ENCODE measurements at places on chromosomes 13 and 19.

DNA sequence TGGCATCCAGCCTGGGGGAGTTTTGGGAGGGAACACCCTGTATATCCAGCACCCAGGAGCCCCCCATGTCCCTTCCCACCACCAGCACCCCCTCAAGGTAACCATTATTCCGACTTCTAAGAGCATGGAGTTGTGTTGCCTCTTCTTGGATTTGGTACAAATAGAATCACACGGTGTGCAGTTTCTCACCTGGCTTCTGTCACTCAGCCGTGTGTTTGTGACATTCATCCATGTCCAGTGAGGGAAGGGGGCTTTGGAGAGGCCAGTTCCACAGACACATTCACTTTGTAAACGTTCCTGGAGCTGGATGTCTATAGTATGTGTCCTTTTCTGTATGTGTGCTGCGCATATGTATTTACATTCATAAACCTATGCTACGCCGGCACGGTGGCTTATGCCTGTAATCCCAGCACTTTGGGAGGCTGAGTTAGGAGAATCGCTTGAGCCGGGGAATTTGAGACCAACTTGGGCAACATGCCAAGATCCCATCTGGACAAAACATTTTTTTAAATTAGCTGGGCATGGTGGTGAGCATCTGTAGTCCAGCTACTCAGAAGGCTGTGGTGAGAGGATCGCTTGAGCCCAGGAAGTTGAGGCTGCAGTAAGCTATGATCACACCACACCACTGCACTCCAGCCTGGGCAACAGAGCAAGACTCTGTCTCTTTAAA lies 36.6 kb downstream of the MYH14 start:
- no peak for DNase-seq

GRCh38 chr19:30521937-30522336 lies 149.8 kb downstream of the ZNF536 start:
- peak; percentile 41 for DNase-seq

- DNase-seq, result no peak
Observed at GRCh38 chr13:29886446-29886845, 36.0 kb upstream of the UBL3 start.

DNA sequence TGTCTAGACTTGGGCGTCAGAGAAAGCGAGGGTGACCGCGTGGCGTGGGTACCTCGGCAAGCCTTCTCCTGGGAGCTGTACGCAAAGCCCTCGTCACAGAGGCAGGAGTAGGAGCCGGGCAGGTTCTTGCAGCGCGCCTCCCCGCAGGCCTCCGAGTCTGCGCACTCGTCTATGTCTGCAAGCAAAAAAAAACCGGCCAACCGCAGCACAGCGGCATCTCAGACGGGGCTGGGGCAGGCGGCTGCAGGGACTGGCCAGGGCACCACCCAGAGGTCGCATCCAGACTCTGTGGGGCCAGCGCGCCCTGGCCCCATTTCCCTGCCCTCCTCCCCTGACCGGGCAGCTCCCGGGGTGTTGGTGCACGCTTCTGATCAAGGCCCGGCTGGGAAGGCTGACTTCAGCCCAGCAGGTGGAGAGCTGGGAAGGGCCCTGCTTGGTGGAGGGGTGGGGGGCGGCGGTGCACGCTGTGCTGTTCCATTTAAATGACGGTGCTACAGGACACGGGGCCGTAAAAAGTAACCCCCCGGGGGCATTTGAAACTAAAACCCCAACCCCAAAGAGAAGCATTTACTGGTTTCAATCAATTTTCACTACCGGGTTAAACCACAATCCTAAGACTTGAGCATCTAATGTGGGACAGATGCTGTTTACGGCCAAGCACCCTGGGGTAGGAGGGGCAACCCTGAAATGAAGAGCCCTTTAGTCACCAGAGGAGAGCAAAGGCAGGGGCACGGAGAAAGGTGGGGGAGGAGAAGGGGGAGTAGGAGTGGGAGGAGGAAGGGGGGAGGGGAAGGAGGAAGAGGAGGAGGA lies 28.2 kb downstream of the GAS6 start:
- no peak for DNase-seq

DNA sequence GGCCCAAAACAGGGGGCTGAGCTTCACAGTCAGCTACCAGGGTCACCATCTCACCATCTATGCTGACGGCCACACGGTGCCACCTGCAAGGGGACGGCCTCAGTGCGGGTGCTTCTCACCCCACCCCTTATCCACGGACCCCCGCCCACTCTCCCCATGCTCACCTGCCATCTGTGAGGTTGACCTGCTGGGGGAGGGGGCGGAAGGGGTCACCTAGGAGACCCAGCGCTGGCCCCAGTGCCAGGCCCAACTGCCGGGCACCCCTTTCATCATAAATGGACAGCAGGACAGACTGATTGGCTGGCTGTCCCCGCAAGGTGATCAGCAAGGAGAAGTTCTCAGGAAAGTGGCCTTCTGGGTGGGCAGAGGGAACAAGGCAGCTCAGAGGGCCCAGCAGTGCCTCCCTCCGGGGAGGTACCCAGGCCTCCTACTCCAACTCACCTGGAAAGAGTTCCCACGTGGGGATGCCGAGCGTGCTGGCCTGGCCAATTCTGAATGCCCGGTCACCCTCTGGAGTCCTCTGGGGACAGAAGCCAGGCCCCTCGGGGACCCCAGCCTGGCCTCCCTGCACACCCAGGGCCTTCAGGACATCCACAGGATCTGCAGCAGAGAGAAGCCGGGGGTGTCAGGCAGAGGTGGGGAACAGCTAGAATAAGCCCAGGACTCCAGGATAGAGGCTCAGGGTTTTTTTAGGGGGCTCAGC lies 4.5 kb downstream of the COL5A3 start:
- DNase-seq, result no peak

DNA sequence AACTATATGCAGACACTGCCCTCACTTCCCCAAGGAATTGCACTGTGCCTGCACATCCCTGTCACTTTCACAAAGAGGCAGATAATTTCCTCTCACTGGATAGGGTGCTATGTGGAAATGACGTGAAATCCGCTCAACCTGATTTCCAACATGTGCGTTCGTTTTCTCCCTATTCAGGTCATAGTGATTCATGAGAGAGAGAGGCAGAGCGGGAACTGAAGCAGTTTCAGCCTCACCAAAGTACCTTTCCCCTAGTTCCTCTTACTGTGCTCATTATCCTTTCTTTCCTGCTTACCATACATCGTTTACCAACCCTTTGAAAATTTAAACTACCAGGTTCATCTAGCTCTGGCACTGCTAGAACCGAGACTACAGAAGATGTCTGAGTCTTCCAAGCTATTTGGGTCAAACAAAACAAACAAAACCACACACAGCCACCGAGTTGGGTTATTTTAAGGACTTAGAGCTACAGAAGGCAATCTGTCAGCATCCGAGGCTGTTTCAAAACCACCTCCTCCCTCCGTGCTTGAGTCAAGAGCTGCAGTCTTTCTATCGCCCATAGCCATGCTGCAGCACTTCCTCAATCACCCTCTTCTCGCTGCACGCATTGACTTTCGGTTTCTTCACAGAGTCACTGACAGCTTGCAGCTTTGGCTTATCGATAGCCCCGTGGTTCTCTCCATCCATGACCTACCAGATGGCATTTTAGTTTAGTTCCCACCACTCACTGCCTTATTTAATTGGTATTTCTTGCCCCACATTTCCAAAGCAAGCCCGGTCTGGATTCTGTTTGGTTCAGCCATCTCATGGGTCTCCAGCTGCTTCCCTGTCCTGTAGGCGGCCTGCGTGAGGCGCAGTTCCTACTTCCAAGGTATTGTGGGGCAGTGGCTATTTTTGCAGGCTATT lies 1395.8 kb downstream of the EFNB2 start:
- peak; percentile 82 for DNase-seq

GRCh38 chr13:54647275-54647674 lies 1618.7 kb downstream of the OLFM4 start:
- DNase-seq, result no peak

GRCh38 chr19:16949496-16950023 lies 60.8 kb downstream of the F2RL3 start:
- no peak for DNase-seq

DNA sequence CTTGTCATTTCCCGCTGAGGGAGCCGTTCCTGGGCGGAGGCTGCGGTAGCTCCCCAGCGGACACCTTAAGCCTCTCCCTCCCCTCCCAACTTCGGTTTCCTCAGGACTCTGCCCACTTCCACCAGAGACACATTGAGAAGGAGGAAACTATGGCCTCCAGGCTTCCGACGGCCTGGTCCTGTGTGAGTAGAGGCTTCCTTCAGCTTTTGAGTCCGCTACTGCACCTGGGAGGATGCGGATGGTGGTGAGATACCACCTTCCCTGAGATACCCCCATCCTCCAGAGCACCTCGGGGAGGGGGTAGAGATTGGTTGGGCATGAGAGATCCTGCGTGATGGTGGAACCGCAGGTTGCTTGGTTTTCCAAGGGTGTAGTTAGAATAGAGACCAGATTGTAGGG lies 955 bp downstream of the ZNF274 start:
- DNase-seq, result no peak

DNA sequence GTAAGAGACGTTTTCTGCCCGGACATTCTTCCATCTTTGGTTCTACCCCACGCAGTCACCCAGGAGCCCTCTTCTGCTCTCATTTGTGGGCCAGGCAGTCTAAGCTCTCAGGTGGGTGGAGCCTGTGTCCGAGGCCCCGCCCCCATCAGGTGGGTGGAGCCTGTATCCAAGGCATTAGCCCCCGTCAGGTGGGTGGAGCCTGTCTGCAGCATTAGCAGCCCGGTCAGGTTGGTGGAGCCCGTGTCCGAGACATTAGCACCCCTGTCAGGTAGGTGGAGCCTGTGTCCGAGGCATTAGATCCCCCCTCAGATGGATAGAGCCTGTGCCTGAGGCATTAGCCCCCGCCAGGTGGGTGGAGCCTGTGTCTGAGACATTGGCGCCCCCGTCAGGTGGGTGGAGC lies 45.5 kb upstream of the C13orf46 start:
- no peak for DNase-seq
